Activated naive CD8-positive, alpha-beta T cell treated with anti-CD3 and anti-CD28 coated beads, Interleukin-2, amount 10 ng/mL, durations not matched to agents 7 days and 5 days (primary cell): ENCODE measurements at places on chromosomes 16 and 17. TPM values are rescaled to one million over a fixed set of nuclear protein-coding genes. Genes with fewer than 3 reads are reported as not detected.

DNA sequence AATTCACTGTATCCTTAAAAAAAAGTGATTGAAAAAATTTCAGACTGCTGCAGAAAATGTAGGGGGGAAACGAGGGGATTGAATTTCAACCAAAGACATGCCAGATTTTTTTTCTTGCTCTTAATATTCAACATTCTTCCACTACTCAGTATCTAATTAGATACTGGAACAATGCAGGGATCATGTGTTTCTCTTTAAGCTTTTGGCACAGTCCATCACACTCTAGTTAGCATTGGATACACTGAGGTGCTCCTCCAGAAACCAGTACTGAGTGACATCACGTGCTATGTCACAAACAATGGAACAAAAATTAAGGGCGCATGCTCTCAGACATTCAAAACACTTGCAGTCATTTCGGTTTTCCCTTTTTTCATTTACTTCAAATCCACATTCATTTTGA is 298.6 kb upstream of the PSMD7 start:
- no peaks in the 10 kb centered on the region for H3K36me3 ChIP-seq
- H3K4me1 ChIP-seq: no peaks in the 10 kb centered on the region
- no peak overlapping the region for H3K27ac ChIP-seq

Gene KRT25
- not detected for total RNA-seq

DNA sequence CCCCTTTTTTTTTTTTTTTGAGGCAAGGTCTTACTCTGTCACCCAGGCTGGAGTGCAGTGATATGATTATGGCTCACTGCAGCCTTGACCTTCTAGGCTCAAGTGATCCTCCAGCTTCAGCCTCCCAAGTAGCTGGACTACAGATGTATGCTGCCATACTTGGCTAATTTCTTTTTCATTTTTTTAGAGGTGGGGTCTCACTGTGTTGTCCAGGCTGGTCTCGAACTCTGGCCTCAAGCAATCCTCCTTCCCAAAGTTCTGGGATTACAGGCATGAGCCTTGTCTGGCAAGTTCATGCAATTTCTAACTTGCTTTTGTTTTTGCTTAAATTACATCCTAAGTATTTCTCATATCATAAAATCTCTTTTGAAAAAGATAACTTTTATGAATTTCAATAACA is 33.8 kb upstream of the NFAT5 start:
- H3K27me3 ChIP-seq: no peaks in the 10 kb centered on the region
- peaks cover 17% of the 10 kb centered on the region for H3K4me1 ChIP-seq
- no peak overlapping the region for H3K27ac ChIP-seq
- H3K36me3 ChIP-seq: no peaks in the 10 kb centered on the region

DNA sequence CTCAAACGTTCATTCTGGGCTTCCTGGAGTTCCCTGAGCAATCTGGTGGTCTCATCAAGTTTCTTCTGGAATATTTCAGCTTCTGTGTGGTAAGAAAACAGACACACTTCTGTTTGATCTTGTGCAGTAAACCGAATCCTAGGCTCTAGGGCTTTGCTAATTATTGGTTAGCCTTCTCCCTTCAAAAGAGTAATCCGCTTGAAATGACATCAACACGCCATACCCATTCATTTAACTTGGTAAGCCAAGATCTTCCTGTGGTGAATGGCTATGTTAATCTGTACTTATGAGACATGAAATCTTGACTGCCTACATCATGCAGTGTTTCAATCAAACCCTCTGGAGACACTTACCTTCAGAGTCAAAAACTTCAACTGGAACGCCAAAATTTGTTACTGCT is 48.5 kb downstream of the BRD7 start:
- DNase-seq: no peak
- peaks cover 29% of the 10 kb centered on the region for H3K36me3 ChIP-seq
- no peaks in the 10 kb centered on the region for H3K27me3 ChIP-seq
- H3K4me1 ChIP-seq: peaks cover 18% of the 10 kb centered on the region

DNA sequence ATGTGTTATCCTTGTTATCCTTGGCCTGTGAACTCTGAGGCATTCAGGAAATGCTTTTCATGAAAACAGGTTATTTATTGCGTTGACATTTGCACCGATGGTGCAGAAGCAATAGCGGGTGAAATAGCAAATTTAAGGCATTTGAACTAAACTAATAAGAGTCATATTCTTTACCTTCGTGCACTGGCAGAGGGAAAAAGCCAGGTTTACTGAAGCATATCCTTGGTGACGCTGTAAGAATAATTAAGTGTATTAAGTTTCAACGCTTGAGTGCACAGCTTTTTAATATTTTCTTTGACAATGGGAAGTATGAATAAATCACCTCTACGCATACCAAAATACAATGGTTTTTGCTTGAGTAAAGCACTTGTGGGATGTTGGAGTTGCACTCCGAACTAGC is 13.6 kb upstream of the KPNA2 start:
- no peak overlapping the region for H3K4me3 ChIP-seq
- no peak overlapping the region for H3K27ac ChIP-seq
- no peak for DNase-seq
- peaks cover 9% of the 10 kb centered on the region for H3K4me1 ChIP-seq

GRCh38 chr17:28887871-28888471 is 9.6 kb downstream of the FLOT2 start:
- no peak overlapping the region for H3K4me3 ChIP-seq
- no peak overlapping the region for H3K27ac ChIP-seq
- DNase-seq: no peak
- H3K36me3 ChIP-seq: peaks cover 26% of the 10 kb centered on the region

DNA sequence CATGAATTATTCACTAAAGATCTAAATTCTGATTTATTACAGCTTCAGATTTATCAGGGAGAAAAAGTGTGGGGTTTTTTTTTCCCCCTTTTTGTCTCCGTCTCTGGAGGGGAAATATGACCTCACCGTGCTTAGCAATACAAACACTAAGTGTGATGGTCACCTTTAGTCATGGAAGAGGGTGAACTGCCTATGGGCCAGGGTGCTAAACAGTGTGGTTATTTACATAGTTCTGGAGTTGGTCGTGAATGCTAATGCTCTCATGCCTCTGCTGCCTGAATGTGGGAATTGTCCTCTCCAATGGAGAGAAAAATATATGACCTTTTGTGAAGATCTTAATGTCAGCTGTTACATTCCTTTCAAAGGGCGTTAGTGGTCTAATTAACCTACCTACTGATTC is 44.8 kb upstream of the MSI2 start:
- DNase-seq: no peak
- H3K4me3 ChIP-seq: no peak overlapping the region
- peaks cover 16% of the 10 kb centered on the region for H3K27me3 ChIP-seq
- no peaks in the 10 kb centered on the region for H3K36me3 ChIP-seq
- H3K27ac ChIP-seq: no peak overlapping the region
- H3K4me1 ChIP-seq: no peaks in the 10 kb centered on the region

GRCh38 chr17:15431766-15432165 is 35.7 kb downstream of the CDRT4 start:
- H3K4me3 ChIP-seq: no peak overlapping the region
- no peak for DNase-seq
- H3K27ac ChIP-seq: no peak overlapping the region

- peaks cover 7% of the 10 kb centered on the region for H3K36me3 ChIP-seq
- DNase-seq: no peak
- no peak overlapping the region for H3K4me3 ChIP-seq
- no peak overlapping the region for H3K27ac ChIP-seq
- H3K27me3 ChIP-seq: no peaks in the 10 kb centered on the region
Observed at GRCh38 chr17:73434154-73434553, 122.4 kb upstream of the CDC42EP4 start.

Gene CNGB1
- total RNA-seq: not detected

GRCh38 chr16:86504315-86505184 is 5.8 kb upstream of the FOXF1 start:
- peaks cover 15% of the 10 kb centered on the region for H3K4me1 ChIP-seq
- no peak overlapping the region for H3K27ac ChIP-seq
- no peaks in the 10 kb centered on the region for H3K36me3 ChIP-seq
- no peak overlapping the region for H3K4me3 ChIP-seq
- DNase-seq: no peak

- H3K4me3 ChIP-seq: no peak overlapping the region
- H3K4me1 ChIP-seq: no peaks in the 10 kb centered on the region
- DNase-seq: peak; percentile 86
- H3K27me3 ChIP-seq: peaks cover 2% of the 10 kb centered on the region
- H3K27ac ChIP-seq: no peak overlapping the region
Observed at GRCh38 chr16:85275533-85276249, 163.4 kb upstream of the CIBAR2 start.

- no peaks in the 10 kb centered on the region for H3K4me1 ChIP-seq
- H3K27ac ChIP-seq: no peak overlapping the region
- DNase-seq: no peak
Observed at GRCh38 chr17:17564896-17565295, 26.6 kb downstream of the PEMT start.

Gene C16orf78
- not detected for total RNA-seq

- H3K4me1 ChIP-seq: peaks cover 20% of the 10 kb centered on the region
- no peaks in the 10 kb centered on the region for H3K27me3 ChIP-seq
- no peak for DNase-seq
- H3K4me3 ChIP-seq: peak overlapping the region; percentile 99
- peak overlapping the region; percentile 98 for H3K27ac ChIP-seq
Observed at GRCh38 chr16:28923652-28924398, 1.2 kb downstream of the RABEP2 start.

DNA sequence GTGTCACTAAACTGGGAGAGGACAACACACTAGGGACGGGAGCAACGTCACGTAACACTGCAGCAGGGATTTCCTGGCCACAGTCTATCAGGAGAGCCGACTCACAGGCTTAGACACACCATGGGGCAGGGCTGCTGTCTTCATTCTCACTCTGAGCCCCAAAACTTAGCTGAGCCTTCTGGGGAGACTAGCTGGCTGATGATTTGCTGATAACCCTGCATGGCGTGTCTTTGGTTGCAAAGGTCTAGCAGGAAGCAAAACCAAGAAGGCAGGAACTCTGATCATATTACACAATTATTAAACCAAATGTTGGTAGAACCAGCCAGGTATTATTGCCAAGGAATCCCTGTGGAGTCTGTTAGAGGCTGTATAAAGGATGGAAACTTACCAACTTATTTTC is 345.0 kb downstream of the SLC39A11 start:
- H3K4me1 ChIP-seq: peaks cover 1% of the 10 kb centered on the region
- no peak for DNase-seq

DNA sequence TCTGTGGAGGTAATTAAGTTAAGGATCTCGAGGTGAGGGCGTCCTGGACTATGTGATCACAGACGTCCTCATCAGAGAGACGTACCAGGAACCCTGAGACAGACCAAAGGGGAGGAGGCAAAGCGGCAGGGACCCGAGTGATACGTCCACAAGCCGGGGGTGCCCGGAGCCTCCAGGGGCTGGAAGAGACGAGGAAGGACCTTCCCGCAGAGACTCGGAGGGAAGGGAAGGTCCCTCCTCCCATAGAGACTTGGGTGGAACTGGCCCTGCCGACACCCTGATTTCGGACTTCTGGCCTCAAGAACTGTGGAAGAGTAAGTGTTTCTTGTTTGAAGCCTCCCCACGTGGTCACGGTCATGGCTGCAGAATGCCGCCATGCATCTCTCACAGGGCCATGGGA is 30.8 kb downstream of the LMF1 start:
- H3K27me3 ChIP-seq: no peaks in the 10 kb centered on the region
- H3K36me3 ChIP-seq: peaks cover 9% of the 10 kb centered on the region
- H3K4me1 ChIP-seq: no peaks in the 10 kb centered on the region
- no peak for DNase-seq
- no peak overlapping the region for H3K4me3 ChIP-seq
- H3K27ac ChIP-seq: no peak overlapping the region

GRCh38 chr17:68184816-68185436 is 62.9 kb upstream of the AMZ2 start:
- peak; percentile 43 for DNase-seq
- H3K4me1 ChIP-seq: peaks cover 45% of the 10 kb centered on the region
- H3K27ac ChIP-seq: peak overlapping the region; percentile 78
- H3K36me3 ChIP-seq: no peaks in the 10 kb centered on the region
- H3K27me3 ChIP-seq: peaks cover 6% of the 10 kb centered on the region

DNA sequence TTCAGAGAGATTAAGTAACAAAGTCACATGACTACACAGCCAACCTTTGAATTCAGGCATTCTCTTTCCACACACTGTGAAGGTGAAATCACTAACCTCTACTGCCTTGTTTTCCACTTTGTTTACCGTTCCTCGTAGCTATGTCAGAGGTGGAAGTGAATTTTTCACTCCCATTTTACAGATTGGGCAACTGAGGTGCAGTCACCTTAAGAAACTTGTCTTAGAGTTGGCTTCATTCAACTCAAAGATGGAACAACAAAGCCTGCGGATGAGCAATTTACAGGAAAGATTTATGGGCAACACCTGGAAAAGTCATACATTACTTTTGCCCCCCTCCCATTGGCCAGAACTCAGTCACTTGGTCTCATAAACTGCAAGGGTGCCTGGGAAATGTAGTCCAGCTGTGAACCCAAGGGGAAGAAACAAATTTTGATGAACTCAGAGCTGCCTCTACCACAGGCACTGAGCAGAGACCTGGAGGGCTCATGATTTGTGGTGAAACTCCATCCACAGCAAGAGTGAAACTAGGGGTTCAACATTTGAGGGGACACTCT is 784.6 kb upstream of the EEF2KMT start:
- H3K4me1 ChIP-seq: no peaks in the 10 kb centered on the region
- no peaks in the 10 kb centered on the region for H3K27me3 ChIP-seq
- no peak overlapping the region for H3K4me3 ChIP-seq
- DNase-seq: no peak
- no peak overlapping the region for H3K27ac ChIP-seq

DNA sequence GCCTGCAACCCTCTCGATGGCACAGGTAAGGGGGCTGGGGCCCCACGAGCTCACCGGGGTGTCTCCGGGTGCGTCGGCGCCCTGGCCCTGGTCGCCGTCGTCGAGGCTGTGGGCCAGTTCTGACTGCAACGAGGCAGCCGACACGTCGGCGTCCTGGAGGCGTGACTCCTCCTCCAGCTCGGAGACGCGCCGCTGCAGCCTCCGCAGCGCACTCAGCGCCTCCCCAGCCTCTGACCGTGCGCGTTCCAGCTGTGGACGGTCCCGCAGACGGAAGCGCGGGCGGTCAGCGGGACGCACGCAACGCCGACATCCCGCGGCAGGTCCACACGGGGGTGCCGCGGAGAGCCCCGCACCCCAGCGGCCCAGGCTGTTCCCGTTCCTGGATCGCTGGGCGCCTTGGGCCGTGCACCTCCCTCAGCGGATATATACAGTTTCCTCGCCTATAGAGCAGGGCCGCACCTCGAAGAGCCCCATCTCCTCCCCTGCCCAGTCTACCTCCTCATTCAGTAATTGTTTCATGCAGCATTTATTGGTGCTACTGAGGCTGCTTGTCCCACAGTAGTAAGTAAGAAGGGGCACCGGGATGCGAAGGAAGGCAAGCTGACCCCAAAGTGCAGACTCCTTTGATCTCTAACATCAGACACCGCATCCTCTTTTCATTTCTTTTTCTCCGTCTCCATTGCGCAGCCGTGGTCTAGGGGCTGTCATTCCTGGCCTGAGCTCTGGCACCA is 5.8 kb downstream of the THOC6 start:
- peaks cover 27% of the 10 kb centered on the region for H3K27me3 ChIP-seq
- H3K27ac ChIP-seq: peak overlapping the region; percentile 81
- peak overlapping the region; percentile 81 for H3K4me3 ChIP-seq
- peaks cover 10% of the 10 kb centered on the region for H3K36me3 ChIP-seq

Gene C17orf67
- total RNA-seq: 5.4 TPM

- no peak overlapping the region for H3K4me3 ChIP-seq
- peaks cover 21% of the 10 kb centered on the region for H3K27me3 ChIP-seq
- no peak for DNase-seq
- no peaks in the 10 kb centered on the region for H3K36me3 ChIP-seq
Observed at GRCh38 chr16:22844416-22844815, 30.5 kb downstream of the HS3ST2 start.

Gene SMIM5
- 0.26 TPM for total RNA-seq
